Left ventricle myocardium inferior (tissue), 1 donor: ENCODE measurements at places on chromosomes 7 and 10. TPM values are rescaled to one million over a fixed set of nuclear protein-coding genes. Genes with fewer than 3 reads are reported as not detected.

Gene PRLHR
- total RNA-seq: not detected

Gene PON3
- total RNA-seq: 0.69 TPM

Gene LIPF
- total RNA-seq: not detected

GRCh38 chr10:4626919-4627318 lies 199.1 kb upstream of the AKR1E2 start:
- no peaks in the 10 kb centered on the region for H3K4me1 ChIP-seq
- H3K4me3 ChIP-seq: no peak overlapping the region
- DNase-seq: no peak
- no peak overlapping the region for H3K27ac ChIP-seq

GRCh38 chr7:15612205-15612604 lies 50.4 kb upstream of the AGMO start:
- no peaks in the 10 kb centered on the region for H3K27me3 ChIP-seq
- peaks cover 5% of the 10 kb centered on the region for H3K36me3 ChIP-seq
- H3K4me3 ChIP-seq: no peak overlapping the region
- no peaks in the 10 kb centered on the region for H3K4me1 ChIP-seq
- H3K27ac ChIP-seq: no peak overlapping the region

DNA sequence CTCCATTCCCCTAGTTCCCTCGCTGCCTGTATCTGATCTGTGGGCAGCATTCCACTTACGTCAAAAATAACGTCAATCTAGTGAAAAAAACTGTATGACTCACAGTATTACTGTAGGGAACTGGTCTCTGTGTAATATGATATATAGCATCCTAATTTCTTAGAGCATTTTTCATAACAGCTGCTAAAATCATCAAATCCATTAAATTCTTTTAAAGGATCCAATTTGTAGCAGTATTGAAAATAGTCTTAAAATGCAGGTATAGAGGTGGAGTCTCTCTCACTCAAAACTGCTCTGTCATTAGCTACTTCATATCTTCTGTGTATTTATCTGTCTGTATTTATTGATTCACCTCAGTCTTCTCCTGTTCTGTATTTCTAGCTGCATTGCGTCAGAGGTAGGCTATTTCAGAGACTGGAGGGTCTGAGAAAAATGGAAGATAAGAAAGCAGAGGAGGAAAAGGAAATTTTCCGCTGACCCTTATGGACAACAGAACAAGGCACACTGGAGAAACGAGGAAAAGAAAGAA lies 59.9 kb downstream of the PON1 start:
- H3K4me1 ChIP-seq: no peaks in the 10 kb centered on the region
- H3K27me3 ChIP-seq: no peaks in the 10 kb centered on the region
- no peak for DNase-seq

DNA sequence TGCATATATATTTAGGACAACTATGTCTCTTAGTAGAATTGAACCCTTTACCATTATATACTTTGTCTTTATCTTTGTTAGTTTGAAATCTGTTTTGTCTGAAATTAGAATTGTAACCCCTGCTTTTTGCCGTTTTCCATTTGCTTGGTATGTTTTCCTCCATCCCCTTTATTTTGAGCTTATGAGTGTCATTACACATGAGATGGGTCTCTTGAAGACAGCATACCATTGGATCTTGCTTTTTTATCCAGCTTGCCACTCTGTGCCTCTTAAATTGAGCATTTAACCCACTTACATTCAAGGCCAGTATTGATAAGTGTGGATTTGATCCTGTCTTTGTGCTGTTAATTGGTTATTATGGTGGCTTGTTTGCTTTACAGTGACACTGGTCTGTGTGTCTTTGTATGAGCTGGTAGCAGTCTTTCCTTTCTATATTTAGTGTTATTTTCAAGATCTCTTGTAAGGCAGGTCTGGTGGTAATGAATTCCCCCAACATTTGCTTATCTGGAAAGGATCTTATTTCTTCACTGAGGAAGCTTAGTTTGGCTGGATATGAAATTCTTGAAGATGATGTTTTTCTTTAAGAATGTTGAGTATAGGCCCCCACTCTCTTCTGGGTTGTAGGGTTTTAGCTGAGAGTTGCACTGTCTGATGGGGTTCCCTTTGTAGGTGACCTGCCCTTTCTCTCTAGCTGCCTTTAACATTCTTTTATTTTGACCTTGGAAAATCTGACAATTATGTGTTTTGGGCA lies 149.5 kb downstream of the AHR start:
- H3K4me3 ChIP-seq: no peak overlapping the region
- DNase-seq: no peak
- no peaks in the 10 kb centered on the region for H3K4me1 ChIP-seq
- no peak overlapping the region for H3K27ac ChIP-seq

GRCh38 chr10:132290631-132291030 lies 17.1 kb downstream of the STK32C start:
- H3K4me1 ChIP-seq: peaks cover 9% of the 10 kb centered on the region
- no peak for DNase-seq
- peaks cover 12% of the 10 kb centered on the region for H3K27me3 ChIP-seq
